ENCODE measurements at places on chromosomes 11 and 22.

GRCh38 chr11:69471729-69472540, 9.5 kb upstream of the LINC01488 start:
- no peak for DNase-seq

- no peak for DNase-seq
Observed at GRCh38 chr22:45644714-45645113, 26.9 kb upstream of the ATXN10 start.

GRCh38 chr11:12687740-12688139, 13.5 kb downstream of the TEAD1 start:
- no peak for DNase-seq

- peak; percentile 45 for DNase-seq
Observed at GRCh38 chr22:37818409-37819104, 4.6 kb upstream of the GALR3 start.

- no peak for DNase-seq
Observed at GRCh38 chr11:59011655-59012397, 72.5 kb downstream of the GLYATL1 start.

DNA sequence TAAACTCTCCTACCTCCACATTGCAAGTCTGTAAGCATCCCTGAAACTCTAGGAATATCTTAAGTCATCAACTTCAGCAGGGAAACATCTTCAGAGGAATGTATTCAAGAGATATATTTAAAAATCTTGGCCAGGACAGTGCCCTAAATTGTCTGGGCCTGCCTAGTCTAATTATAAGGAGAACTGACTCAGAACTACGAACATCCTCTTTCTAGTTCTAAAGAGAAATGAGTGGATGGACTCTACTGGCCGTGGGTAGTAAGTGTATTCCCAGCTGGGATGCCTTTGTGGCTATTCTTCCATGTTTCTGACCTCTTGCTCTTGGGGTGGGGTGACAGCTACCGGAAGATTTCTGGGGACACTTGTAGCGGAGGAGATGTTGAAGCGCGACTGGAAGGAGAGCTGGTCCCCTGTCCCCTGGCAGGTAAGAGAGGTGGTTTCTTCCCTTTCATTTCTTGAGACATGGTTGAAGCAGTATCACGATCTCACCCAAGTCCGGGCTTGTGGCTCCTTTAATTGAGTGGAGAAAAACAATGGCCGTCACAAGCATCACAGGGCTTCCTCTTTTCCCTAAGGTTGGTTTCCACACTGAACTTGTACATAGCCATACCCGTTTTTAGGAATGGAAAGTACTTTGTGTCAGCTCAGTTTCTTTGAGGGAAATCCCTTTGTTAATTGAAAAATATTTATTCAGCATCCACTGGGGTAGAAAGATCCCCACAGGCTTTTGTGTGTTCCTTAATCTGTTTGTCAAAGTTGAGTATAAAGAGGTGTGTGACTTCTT, 97.7 kb upstream of the SORL1-AS1 start:
- DNase-seq: no peak

GRCh38 chr11:2789791-2790567, 90.2 kb upstream of the KCNQ1OT1 start:
- no peak for DNase-seq

DNA sequence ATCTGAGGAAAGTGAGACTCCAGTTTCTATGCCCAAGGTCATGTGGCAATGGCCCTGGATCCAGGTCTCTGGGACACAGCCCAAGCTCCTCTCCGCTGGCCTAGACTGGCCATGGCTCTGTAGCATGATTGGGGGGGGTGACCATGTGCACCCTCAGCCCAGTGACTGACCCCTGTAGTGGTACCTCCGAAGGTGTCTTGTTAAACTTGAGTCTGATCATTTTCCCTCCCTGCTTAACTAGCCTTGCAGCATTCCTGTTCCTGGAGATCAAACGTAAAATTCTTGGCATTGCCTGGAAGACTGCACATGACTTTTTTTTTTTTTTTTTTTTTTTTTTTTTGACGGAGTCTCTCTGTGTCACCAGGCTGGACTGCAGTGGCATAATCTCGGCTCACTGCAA, 1116.0 kb downstream of the TBC1D22A start:
- no peak for DNase-seq

DNA sequence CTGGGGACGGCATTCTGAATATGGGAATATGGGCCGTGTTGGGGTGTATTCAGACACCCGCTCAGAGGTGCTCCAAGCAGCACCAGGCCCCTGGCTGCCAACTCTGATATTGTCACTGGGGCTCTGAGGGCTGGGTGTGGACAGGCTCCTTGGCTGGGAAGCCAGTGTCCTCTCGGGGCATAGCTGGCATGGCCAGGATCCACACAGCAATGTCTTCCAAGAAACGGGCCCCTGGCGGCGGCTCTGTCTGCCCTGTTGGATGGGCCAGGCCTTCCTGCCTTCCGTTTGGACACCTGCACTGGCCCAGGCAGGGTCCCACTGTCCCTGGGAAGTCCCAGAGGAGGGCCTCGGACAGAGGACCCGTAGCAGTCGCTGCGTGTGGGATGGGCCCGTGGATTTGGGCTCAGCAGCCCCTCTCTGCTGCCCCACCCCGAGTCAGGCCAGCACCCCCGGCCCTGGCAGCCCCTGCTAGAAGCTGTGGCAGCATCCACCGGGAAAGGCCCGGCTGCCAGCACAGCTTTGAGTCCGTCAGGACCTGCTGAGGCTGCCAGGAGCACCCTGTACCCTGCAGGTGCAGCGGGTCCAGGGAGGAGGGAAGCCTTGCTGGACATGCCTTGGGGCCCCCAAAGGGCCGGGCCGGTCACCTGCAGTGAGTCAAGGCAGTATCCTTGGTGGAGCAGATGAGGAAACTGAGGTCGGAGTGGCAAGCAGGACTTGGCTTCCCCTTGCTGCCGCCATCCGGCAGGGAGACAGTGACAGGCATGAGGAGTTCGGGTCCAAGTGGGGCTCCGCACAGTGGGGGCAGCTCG, 4.1 kb downstream of the PANX2 start:
- DNase-seq: no peak

- no peak for DNase-seq
Observed at GRCh38 chr22:25069758-25070481, 117.4 kb downstream of the KIAA1671 start.

- no peak for DNase-seq
Observed at GRCh38 chr11:12288212-12288930, 89.0 kb upstream of the PARVA start.

DNA sequence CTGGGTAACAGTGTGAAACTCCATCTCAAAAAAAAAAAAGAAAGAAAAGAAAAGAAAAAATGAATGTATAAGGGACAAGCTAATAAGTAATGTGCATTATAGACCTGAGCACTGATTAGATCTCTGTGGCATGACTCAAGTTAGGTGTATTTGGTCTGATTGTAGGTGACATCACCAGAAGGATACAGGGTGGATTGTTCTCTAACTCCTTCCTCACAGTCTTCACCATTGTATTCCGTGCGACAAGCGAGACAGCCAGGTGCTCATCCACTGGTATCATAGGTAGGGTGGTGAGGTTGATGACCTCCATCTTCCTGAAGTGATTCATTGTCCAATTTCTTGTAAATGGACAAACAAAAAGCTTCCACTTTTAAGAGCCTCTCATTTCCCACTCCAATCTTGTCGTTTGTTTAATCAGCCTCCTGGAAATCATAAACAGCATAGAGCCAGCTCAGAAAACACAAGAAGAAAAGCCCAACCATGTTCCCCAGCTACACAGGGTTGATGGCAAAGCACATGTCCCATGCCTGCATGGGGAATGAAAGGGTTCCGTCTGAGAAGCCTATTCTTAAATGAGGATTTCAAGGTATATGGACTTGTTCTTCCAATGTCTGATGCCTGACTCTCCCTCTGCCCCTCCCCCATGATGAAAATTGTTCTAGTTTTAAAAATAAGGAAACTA, 6.2 kb downstream of the FAM227A start:
- DNase-seq: no peak

- no peak for DNase-seq
Observed at GRCh38 chr11:77196961-77197360, 68.9 kb downstream of the MYO7A start.

- no peak for DNase-seq
Observed at GRCh38 chr11:86873573-86874083, 73.3 kb downstream of the PRSS23 start.

GRCh38 chr11:19326499-19326898, 85.8 kb upstream of the E2F8 start:
- DNase-seq: no peak

GRCh38 chr22:25702040-25702439, 39.9 kb upstream of the MYO18B start:
- DNase-seq: no peak

GRCh38 chr11:67592880-67593564, 9.4 kb downstream of the GSTP1 start:
- DNase-seq: no peak

GRCh38 chr11:112812729-112813128, 148.5 kb upstream of the NCAM1 start:
- DNase-seq: no peak

DNA sequence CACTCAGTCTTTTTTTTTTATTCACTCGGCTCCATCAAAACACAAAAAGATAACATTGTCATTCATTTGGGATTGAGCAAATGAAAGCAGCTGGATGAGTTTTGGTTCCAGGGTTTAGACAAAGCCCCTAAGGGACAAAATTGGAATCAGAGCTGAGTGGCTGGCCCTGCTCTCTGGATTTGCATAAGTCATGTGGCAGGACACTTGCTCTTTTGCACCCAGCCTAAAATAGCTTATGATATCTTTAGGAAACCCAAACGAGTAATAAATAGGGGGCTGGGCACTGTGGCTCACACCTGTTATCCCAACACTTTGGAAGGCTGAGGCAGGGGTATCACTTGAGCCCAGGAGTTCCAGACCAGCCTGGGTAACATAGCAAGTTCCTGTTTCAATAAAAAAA, 11.0 kb upstream of the TMEM121B start:
- no peak for DNase-seq

- no peak for DNase-seq
Observed at GRCh38 chr22:20749453-20749852, 24.5 kb upstream of the SERPIND1 start.

- DNase-seq: peak; percentile 18
Observed at GRCh38 chr11:2166091-2166851, 5.3 kb upstream of the INS start.

DNA sequence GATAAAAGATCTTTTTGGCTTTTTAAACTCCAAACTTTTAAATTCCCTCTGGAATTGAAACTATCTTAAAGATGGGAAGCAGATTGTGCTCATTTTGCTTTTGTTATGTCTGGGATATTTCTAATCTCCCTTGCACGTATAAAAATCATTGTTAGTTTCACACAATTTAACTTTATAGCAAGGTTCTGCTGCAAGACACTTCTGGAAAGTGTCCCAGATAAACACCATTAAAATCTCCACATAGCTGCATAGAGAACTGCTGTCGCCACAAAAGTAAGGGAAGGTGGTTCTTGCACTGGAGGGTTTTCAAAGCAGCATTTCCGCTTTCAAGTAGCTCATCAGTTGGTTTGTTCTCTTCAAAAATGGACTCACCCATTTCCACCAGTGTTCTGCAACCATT, 11.8 kb downstream of the PTS start:
- DNase-seq: no peak

DNA sequence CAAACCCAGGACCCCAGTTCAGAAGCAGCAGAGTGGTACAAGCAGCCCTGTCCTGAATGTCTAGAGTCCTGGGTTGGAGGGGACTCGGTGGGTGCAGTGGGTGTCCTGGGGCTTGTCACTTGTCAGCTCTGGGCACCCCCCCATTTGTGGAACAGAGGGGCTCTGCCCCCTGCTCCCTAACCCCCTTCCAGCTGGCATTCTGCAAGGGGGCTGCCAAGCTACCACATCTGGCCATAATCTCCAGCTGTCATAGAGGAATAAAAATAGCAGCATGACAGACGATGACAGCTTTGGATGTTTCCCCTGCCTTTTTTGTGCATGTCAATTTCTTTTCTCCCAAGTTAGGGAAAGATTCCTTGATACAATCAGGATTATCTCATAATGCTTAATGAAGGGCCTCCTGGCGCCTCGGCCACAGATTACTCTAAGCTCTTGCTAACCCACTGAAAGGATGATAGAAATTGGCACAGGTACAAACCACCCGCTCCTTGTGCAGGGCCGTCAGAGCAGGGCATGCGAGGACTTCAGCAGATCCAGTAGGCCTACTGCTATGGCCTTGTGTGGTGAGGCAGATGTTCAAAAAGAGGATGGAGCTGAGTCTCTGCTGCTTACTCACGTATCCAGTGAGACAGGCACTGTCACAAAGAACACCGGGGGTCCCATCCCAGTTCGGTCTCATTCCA, 83.0 kb downstream of the ISX start:
- DNase-seq: no peak

DNA sequence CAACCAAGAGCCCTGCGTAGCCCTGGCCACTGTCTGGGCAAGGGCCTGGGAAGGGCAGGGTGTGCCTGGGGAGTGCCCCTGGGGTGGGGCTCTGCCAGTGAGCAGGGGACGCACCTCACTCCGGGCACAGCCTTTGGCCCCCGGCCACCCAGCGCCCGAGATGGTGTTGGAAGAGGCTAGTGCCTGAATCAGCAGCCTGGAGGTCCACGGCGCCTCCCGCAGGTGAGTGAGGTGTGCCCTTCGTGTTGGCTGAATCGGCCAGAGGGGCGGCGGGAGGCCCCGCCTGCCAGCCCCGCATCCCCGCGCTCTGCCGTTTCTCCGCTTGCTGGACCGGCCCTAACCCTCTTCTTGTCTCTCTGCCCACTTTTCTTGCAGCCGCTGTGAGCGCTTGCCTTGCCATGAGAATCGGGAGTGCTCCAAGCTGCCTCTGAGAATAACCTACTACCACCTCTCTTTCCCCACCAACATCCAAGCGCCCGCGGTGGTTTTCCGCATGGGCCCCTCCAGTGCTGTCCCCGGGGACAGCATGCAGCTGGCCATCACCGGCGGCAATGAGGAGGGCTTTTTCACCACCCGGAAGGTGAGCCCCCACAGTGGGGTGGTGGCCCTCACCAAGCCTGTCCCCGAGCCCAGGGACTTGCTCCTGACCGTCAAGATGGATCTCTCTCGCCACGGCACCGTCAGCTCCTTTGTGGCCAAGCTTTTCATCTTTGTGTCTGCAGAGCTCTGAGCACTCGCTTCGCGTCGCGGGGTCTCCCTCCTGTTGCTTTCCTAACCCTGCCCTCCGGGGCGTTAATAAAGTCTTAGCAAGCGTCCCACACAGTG, 60.1 kb downstream of the FBLN1 start:
- DNase-seq: no peak

DNA sequence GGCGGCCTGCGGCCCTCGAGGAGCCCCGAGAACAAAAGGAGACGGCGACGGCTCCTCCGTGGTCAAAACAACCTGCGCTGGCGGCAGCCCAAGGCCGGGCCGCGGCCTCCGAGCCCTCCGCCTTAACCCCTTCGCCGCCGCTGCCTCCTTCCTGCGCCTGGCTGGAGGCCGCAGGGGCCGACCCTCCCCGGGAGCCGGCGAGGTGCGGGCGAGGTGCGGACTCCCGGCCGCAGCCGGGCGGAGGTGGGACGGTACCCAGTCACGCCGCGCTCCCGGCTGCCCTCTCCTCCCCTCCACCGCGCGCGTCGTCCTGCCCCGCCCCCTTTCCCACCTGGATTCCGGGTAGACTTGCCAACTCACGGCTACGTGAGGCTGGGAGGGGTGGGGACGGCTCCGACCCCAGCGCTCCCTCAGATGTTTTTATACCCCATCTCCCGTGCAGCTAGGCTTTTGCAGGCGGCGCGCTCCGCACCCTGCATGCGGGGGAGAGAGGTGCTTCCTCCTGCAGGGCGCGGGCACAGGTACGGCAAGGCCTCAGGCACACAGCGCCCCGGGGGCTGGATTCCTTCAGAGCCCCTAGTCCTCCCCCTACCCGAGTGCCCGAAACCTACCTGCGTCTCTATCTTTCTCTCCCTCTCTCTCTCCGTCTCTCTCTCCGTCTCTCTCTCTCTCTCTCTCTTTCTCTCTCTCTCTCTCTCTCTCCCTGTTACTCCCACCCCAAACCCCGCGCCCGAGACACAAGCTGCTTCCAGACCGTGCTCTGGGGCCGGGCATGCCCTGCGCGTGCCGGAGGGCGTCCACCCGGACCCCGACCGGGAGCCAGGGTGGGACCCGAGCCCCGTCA, 2.0 kb downstream of the PDGFB start:
- no peak for DNase-seq

Measured in stimulated activated CD8-positive, alpha-beta memory T cell treated with anti-CD3 and anti-CD28 coated beads, Interleukin-12 subunit alpha, Interleukin-12 subunit beta, amount 100 ng/mL, for 4 hours (primary cell).